Parietal lobe (tissue), 2 donors: ENCODE measurements at places on chromosomes 16 and 17. TPM values are rescaled to one million over a fixed set of nuclear protein-coding genes. Genes with fewer than 3 reads are reported as not detected.

The C1QTNF8 gene
- total RNA-seq, result 0.63 TPM

The C17orf100 gene
- 5.3 TPM for total RNA-seq

The ACBD4 gene
- total RNA-seq, result 3.4 TPM

The ITGAD gene
- not detected for total RNA-seq

The SMIM36 gene
- total RNA-seq, result not detected

The WBP2 gene
- 51.6 TPM for total RNA-seq

The TEKT5 gene
- 2.8 TPM for total RNA-seq

The NCOR1 gene
- total RNA-seq, result 205 TPM
